Activated T-cell treated with anti-CD3 and anti-CD28 coated beads for 48 hours (primary cell): ENCODE measurements at places on chromosomes 16 and 17.

DNA sequence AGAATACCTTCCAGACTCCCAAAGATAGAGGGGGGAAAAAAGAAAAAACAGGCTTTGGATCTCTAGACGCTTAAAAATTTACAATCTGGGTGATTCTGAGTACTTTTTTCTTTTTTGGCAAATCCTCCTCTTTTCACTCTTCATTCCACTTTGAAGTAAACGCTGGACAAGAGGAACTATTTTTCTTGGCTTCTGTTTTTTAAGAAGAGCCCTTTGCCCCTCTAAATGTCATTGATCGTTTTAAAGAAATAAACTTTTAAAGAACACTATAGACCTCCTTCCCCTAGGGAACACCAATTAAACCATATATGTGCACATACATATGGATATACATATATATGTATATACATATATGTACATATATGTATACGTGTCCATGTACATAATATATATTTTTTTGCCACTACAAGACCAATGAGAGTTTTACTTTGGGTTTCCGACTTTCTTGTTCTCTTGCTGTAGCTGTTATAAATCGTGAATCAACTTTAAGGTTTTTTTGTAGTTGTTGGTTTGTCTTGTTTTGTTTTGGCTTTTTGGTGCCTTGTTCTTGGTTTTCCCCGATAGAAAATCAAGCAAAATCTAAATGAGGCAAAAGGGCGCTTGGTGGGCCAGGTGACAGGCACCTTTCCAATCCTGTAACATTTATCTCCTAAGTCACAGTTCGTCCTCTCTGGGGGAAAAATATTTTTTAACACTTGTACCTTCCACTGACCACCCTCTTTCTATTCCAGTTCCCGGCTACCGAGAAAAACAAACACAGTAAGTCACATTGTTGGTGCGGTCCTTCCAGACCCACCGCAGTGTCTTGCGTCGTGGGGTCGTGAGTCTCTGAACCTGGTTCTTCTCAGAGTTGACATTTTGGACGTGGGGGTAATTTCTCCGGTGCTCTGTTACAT is 4.4 kb downstream of the FOXF1 start:
- DNase-seq = no peak

DNA sequence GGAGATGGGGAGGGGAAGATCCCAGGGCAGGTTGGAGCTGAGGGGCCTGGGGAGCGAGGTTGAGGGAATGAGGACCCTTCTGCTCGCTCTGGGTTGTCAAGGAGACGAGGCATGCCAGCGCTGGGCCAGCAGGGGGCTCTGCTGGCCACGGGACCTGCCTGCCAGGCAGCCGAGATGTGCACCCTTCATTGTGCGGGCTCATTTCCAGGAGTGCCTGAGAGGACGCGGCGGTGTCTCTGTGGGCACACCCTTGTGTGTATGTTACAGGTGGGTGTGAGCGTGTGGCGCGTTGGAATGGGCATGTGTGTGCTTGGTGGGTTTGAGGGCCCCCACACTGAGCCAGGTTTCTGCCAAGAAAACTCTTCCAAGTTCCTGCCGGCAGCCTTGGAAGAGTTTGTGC is 15.9 kb downstream of the ARHGAP23 start:
- DNase-seq = peak; percentile 58

- DNase-seq = no peak
These were observed 2.4 kb downstream of the PFN1 start for GRCh38 chr17:4945944-4946280.

GRCh38 chr17:8861495-8862181 is 5.8 kb downstream of the PIK3R6 start:
- no peak for DNase-seq

DNA sequence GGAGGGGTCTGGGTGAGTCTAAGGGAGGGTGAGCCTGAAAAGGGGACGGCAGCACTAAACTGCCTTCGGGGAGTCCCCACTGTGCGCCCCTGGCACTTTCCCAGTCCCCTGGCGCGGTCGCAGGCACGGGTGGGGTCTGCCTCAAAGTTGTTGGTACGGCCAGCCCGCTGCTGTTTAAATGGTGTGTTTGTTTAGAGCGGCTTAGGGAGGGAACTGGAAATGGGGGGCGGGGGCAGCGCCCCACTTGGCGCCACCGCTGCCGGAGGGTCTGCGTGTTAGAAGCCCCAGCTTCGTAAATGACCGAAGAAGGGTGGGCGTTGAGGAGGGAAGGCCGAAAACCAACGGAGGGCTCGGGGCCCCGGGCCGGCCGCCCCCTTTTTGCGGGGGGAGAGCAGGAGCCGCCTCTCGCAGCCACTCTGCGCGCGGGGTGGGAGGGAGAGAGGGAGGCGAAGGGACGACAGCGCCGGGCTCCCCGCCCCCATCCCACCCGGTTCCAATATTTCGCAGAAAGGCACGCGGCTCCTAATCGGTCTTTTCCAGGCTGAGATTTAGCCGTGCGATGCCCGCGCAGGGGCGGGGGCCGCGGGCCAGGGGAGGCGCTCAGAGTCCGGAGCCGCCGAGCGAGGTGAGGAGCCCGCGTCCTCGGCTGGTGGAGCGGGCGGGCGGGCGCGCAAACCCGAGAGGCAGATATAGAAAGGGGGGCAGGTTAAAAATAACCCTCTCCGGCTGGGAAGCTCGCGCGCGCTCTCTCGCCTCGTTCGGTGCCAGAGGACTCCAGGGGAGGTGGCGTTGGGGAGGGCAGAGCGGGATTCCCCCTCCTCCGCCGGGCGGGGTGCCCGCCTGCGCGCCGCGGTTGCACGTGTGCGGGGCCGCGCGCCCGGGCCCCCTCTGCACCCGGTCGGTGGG is 54.9 kb downstream of the SREBF1 start:
- no peak for DNase-seq

- DNase-seq = peak; percentile 64
These were observed 2.2 kb downstream of the ZNF276 start for GRCh38 chr16:89723279-89724250.
